ENCODE measurements at places on chromosomes 11 and 22. TPM values are rescaled to one million over a fixed set of nuclear protein-coding genes. Genes with fewer than 3 reads are reported as not detected.

The CYP2D6 gene
- total RNA-seq: 4.2 TPM

The PDE3B gene
- 18.7 TPM for total RNA-seq

The MFRP gene
- total RNA-seq: 0.23 TPM

The BBOX1 gene
- total RNA-seq: 27.7 TPM

The MPPED2 gene
- total RNA-seq: 84.9 TPM

The CPT1A gene
- total RNA-seq: 13.6 TPM

The SNRPD3 gene
- total RNA-seq: 122 TPM

The GGT1 gene
- total RNA-seq: 1.8 TPM

The DGAT2 gene
- total RNA-seq: 7.2 TPM

The SIK2 gene
- 21.9 TPM for total RNA-seq

The EMSY gene
- total RNA-seq: 32.5 TPM

The ISX gene
- not detected for total RNA-seq

The TRIM48 gene
- total RNA-seq: not detected

The MAPK8IP1 gene
- total RNA-seq: 131 TPM

The STIP1 gene
- 97.6 TPM for total RNA-seq
